ENCODE measurements at places on chromosomes 6 and 20. TPM values are rescaled to one million over a fixed set of nuclear protein-coding genes. Genes with fewer than 3 reads are reported as not detected.
A peak's percentile ranks its signal among the peaks of the same experiment; 100 is the strongest.

DNA sequence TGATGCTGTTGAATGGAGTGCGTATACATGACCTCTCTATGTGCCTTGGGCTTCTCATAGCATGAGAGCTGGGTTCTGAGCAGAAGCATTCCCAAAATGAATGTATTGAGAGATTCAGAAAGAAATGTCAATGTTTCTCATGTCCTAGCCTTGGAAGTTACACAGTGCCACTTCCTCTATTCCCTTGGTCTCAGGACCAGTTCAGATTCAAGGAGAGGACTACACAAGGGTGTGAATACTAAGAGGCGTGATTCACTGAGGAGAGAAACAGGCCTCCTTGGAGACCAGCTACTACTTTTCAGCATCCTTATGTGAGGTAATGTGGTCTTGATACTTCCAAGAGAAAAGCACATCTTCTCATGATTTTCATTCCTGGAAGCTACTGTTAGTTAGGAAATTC lies 10.4 kb downstream of the PPARD start:
- DNase-seq, result no peak

GRCh38 chr20:13305284-13305683 lies 84.2 kb downstream of the ISM1 start:
- no peak for DNase-seq

DNA sequence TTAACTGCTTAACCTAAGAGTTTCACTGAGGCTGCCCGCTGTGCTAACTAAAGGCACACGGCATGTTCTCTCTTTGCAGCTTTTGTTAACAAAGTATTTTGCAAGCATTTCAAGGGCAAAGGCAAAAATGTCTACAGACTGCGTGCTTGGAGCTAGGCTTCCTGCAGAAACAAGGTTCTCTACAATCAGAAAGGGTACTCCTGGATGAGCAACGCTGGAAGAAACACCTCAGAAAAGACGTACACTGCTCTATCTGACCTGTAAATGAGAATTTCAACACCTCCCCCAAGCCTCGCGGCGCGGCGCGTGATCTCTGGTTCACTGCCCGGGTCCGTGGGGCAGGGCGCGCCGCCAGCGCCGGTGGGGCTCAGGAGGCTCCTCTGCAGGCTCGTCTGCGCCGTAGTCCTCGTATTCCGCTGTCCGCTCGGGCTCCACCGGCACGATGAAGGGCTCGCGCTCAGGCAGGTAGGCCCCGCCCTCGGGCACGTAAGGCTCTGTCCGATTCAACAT lies 120.9 kb downstream of the COL12A1 start:
- peak; percentile 56 for DNase-seq

The OLIG3 gene
- not detected for total RNA-seq

The PTPRT gene
- total RNA-seq, result not detected

All from bronchial epithelial cell (primary cell).